A673 (cell line): ENCODE measurements at places on chromosomes 7 and 10. TPM values are rescaled to one million over a fixed set of nuclear protein-coding genes. Genes with fewer than 3 reads are reported as not detected.

The NET1 gene
- total RNA-seq = 64.3 and 71.4 TPM in 2 replicates

The ESYT2 gene
- total RNA-seq = 33.3 and 37.5 TPM in 2 replicates

The STOX1 gene
- 2.1 and 2.4 TPM in 2 replicates for total RNA-seq

The MTURN gene
- 2.6 and 3.0 TPM in 2 replicates for total RNA-seq

The CPXM2 gene
- total RNA-seq = not detected in 2 replicates

- peaks cover 12% of the 10 kb centered on the region for H3K4me1 ChIP-seq
- no peak overlapping the region for H3K4me3 ChIP-seq
- no peaks in the 10 kb centered on the region for H3K27me3 ChIP-seq
Observed at GRCh38 chr10:132406181-132406580, 9.2 kb downstream of the PWWP2B start.

DNA sequence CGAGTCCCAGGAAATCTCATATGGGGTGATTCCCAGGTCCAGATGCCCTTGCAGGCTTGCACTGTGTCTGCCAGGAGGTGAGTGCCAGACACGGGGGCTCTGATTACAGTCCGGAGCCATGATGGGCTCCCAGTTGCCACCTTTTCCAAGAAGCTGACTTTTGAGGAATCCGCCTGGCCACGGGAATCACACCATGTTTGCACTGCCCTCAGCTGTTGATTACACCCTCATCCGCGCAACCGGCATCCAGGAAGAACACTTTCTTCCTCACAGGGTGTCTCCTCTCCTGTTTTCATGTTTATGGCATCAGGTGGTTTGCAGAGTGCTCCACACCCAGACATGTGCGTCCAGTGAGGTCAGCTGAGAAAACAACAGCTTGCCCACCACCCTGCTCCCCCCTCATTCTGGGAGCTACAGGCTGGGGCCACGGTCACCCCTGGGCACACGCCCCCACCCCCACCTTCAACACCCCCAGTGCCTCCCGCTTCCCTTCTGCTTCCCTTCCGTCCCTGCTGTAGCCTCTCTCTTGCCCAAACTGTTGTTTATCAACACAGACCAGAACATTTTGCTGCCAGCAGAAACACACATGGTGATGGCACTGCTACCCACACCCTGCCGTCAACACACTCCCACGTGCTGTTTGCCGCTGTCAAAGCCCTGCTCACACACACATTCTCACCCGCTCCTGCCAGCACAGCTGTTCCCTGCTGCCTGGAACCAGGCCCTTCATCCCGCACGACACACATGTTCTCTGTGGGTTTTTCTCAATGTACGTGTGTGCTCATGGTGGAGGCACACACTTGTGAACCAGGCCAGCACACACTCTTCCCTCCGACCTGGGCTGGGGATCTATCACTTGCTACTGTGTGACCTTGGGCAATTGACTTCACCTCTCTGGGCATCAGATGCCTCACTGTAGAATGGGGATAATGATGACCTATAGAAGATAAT lies 35.8 kb downstream of the DDIT4 start:
- DNase-seq = no peak
- H3K27ac ChIP-seq = no peak overlapping the region
- no peak overlapping the region for H3K4me3 ChIP-seq
- H3K27me3 ChIP-seq = no peaks in the 10 kb centered on the region
- peaks cover 4% of the 10 kb centered on the region for H3K4me1 ChIP-seq
- no peaks in the 10 kb centered on the region for H3K36me3 ChIP-seq

DNA sequence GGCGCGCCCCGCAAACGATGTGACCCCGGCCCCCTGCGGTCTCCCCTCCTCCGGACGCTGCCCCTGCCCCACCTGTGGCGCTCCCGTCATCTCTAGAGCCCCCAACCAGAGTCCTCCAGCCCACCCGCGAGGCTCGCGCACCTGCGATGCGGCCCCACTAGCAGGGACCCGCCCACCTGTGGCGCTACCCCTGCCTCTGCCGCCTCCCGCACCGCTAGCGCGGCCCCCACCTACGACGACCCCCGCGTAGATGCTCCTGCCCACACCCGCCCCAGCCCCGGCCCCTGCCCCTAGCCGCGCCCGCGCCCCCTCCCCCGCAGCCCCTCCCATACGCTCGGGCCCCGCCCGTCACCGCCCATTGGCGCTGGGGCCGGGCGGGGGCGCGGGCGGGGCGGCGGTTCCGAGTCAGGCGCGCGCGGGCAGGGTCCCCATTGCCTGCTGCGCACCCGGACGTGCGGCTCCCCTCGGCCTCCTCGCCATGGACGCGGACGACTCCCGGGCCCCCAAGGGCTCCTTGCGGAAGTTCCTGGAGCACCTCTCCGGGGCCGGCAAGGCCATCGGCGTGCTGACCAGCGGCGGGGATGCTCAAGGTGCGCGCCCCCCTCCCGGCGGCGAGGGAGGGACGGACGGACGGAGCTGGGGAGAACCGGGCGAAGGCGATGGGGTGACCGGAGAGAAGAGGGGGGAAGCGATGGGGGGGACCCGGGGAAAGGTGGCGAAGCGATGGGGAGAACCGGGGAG lies at the start of gene PFKP:
TSS of gene PFKP (plus strand) at position 431 of the 741 bp plus-strand sequence. CDS start at position 479, 48 bp downstream.
- no peaks in the 10 kb centered on the region for H3K27me3 ChIP-seq
- peak; percentile 66 for DNase-seq
- peak within 1 kb of the TSS; percentile 81 for H3K27ac ChIP-seq
- H3K36me3 ChIP-seq = peaks cover 16% of the 10 kb centered on the region
- H3K4me3 ChIP-seq = peak within 1 kb of the TSS; percentile 95

DNA sequence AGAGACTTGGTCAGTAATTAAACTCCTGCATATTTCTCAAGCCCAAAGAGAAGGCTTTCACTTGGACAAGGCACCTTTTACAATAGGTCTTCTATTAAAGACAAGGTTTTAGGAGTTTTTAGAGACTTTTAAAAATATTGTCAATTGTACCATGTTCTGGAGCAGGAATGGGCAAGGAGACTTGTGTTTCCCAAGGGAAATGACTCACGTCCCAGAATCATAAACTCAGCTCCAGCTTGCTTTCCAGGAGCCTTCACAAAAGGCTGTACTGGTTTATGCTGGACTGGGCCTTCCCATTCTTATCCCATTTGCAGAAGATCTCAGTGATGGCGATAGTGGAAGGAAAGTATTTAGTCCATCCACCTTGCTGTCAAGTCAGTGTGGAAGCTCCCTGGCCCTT lies 7.8 kb upstream of the GLI3 start:
- DNase-seq = peak; percentile 69
- H3K4me3 ChIP-seq = no peak overlapping the region
- no peaks in the 10 kb centered on the region for H3K27me3 ChIP-seq
- H3K27ac ChIP-seq = no peak overlapping the region
- peaks cover 11% of the 10 kb centered on the region for H3K4me1 ChIP-seq

DNA sequence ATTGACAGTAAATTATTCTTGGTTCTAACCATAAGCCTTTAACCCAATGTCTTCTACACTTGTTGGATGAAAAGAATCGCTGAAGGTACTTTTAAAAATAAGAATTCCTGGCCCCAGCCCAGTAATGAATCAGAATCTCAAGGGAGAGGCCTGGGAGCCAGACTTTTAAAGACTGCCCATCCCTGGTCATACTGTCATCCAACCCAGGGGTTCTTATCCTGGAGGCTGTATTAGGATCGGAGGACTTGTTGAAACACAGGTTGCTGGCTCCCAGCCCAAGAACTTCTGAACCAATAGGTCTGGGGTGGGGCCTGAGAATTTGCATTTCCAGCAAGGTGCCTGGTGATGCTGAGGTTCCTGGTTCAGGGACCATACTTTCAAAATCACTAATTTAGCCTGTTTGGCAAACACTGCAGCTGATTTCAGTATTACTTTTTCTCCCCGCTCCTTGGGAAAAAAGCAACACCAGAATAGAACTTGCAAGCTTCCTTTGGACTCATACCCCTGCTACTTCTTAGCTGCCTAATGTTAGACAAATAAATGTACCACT lies 79.5 kb upstream of the FAM133B start:
- no peaks in the 10 kb centered on the region for H3K36me3 ChIP-seq
- no peaks in the 10 kb centered on the region for H3K4me1 ChIP-seq
- H3K27ac ChIP-seq = no peak overlapping the region
- no peak for DNase-seq
- no peak overlapping the region for H3K4me3 ChIP-seq

DNA sequence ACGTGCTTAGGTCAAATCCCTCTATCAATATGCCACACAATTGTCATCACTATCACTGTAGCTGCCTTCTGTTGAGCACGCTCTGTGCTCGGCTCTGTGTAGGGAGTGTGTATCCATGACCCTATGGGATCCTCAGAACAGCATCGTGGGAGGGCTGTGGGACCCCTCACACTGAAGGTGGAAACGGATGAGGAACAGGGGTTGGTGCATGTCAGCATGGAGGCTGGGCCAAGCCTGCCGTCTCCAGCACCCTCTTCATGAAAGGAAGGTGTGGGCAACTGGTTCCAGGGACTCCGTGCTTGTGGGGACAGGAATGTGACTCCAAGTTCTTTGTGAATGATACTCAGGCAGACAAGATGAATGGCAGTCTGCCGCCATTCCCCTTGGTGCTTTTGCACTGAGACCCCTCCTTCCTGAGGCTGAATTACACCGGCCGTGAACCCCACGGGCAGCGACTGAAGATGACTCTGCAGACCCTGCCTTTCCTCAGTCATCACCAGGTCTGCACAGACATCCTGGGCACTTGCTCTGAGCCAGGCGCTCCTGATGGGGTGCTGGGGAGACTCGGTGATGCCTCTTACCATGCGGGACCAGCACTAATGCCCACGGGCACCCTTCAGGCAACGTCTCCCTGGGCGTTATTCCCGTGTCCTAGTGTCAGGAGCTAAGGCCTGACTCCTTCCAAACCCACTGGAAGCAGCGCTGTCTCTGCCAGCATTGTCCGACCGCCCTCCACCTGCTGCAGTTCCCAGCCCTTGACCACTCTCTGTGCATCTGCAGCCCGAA lies 495.2 kb downstream of the TCERG1L start:
- H3K27me3 ChIP-seq = no peaks in the 10 kb centered on the region
- H3K4me1 ChIP-seq = no peaks in the 10 kb centered on the region
- no peaks in the 10 kb centered on the region for H3K36me3 ChIP-seq
- no peak overlapping the region for H3K27ac ChIP-seq

DNA sequence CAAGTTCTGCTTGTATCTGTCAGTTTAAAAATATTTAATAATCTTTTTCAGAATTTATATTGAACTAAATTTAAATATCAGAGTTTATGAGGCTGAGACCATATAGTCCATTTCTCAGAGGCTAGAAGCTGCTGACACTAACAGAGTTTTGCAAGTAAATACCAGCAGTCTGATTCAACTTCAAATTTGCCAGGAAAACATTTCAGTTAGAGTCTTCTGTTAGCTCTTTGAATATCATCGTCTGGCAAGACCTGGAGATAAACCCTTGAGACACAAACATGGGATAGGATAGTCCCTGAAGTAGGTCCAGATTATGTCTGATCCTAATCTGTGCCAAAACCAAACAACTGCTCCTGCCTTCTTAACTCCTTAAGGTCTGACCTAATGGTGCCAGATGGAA lies 472.8 kb upstream of the STEAP1 start:
- H3K4me1 ChIP-seq = no peaks in the 10 kb centered on the region
- H3K36me3 ChIP-seq = no peaks in the 10 kb centered on the region
- H3K27me3 ChIP-seq = no peaks in the 10 kb centered on the region
- no peak for DNase-seq
- H3K27ac ChIP-seq = no peak overlapping the region
- no peak overlapping the region for H3K4me3 ChIP-seq

DNA sequence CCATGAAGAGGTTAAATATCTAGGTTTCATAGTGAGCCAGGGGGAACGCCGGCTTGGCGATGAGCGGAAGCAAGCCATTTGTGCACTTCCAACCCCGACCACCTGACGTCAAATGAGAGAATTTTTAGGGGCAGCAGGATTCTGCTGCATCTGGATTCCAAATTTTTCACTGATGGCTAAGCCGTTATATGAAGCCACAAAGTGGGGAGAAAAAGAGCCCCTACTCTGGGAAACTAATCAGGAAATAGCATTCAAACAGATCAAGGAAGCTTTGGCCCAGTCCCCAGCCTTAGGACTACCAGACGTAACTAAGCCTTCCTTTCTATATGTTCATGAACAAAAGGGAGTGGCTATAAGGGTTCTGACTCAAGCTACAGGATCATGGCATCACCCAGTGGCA lies 12.9 kb upstream of the ADCK2 start:
- H3K36me3 ChIP-seq = no peaks in the 10 kb centered on the region
- no peak overlapping the region for H3K27ac ChIP-seq
- no peaks in the 10 kb centered on the region for H3K27me3 ChIP-seq
- no peak for DNase-seq
- H3K4me3 ChIP-seq = no peak overlapping the region

- H3K27ac ChIP-seq = no peak overlapping the region
- no peaks in the 10 kb centered on the region for H3K36me3 ChIP-seq
- H3K4me3 ChIP-seq = no peak overlapping the region
Observed at GRCh38 chr7:142478479-142479220, 220.8 kb upstream of the PRSS58 start.

DNA sequence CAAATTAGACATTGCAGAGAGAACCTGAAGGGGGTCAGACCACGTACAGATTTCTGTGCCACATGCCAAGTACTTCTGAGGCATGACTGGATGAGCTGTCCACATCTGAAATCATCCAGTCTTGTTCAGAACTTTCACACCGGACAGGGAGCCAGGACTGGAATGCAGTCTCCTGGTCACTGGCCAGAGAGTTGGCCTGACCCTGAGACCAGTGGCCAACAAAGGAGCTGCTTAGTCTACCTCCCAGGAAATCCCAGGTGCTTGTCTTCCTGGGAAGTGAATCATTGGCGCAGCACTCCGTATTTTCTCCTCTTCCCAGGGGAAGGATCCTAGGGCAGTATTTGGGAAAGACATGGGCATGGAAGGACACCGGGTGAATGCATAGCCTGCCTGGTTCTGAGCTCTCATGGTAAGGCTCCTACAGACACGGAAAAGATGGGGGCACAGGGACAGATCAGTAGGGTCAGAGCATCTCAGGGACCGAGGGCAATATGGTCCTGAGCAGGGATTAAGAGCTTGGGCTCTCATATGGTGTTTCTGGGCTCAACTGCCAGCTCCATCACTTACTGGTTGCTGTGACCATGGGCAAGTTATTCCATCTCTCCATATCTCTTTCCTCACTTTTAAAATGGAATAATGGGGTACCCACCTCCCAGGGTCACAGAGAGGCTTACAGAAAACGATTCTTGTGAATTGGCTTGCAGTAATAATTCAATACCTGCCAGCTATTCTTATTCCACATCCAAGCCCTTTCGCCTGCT lies 1.3 kb upstream of the SCD start:
- H3K4me1 ChIP-seq = peaks cover 21% of the 10 kb centered on the region
- DNase-seq = no peak
- peaks cover 28% of the 10 kb centered on the region for H3K36me3 ChIP-seq
- H3K27ac ChIP-seq = peak overlapping the region; percentile 94
- H3K27me3 ChIP-seq = no peaks in the 10 kb centered on the region
- peak overlapping the region; percentile 93 for H3K4me3 ChIP-seq

GRCh38 chr7:23405240-23405618 lies 65.1 kb downstream of the IGF2BP3 start:
- H3K4me1 ChIP-seq = peaks cover 7% of the 10 kb centered on the region
- no peak overlapping the region for H3K4me3 ChIP-seq
- H3K27me3 ChIP-seq = no peaks in the 10 kb centered on the region
- peaks cover 14% of the 10 kb centered on the region for H3K36me3 ChIP-seq

DNA sequence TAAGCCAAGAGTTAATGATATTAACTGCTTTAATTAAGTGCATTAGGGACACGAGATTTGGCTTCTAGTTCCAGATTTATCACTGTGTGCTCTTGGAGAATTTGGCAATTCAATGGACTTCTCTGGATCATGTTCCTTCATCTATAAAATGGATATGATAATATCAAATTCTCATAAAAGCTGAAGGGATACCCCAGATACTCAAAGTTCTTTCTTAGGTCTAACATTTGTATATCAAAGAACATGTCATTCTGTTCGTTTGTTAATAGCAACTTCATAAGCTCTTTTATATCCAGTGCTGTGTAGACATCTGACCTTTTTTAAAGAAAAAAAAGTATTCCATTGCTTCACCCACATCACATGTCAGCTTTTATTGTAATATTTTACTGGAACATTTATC lies 54.6 kb upstream of the HDAC9 start:
- no peak overlapping the region for H3K4me3 ChIP-seq
- no peaks in the 10 kb centered on the region for H3K36me3 ChIP-seq
- DNase-seq = no peak
- no peaks in the 10 kb centered on the region for H3K4me1 ChIP-seq
- no peak overlapping the region for H3K27ac ChIP-seq
